ENCODE measurements at places on chromosomes 7 and 10. TPM values are rescaled to one million over a fixed set of nuclear protein-coding genes. Genes with fewer than 3 reads are reported as not detected.

Gene ZNF716
- not detected for total RNA-seq

DNA sequence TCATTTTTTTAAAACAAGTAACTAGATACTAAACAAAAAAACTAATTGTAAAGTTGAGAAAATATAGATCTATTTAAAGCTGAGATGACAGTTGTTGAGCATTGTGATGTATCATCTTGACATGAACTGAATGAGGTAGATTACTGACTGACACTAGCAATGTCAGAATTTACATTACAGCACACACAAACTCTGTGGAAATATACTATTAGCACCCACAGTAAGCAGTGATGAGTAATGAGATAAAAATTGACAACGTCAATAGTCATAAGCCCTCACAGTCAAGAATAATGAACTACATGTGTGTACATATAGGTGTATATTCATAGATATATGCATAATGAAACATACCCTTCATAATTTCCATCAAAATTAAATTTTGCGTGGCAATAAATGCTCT is 368.4 kb downstream of the TFEC start:
- no peaks in the 10 kb centered on the region for H3K4me1 ChIP-seq
- H3K36me3 ChIP-seq = no peaks in the 10 kb centered on the region
- no peaks in the 10 kb centered on the region for H3K27me3 ChIP-seq
- H3K4me3 ChIP-seq = no peak overlapping the region
- no peak for DNase-seq

DNA sequence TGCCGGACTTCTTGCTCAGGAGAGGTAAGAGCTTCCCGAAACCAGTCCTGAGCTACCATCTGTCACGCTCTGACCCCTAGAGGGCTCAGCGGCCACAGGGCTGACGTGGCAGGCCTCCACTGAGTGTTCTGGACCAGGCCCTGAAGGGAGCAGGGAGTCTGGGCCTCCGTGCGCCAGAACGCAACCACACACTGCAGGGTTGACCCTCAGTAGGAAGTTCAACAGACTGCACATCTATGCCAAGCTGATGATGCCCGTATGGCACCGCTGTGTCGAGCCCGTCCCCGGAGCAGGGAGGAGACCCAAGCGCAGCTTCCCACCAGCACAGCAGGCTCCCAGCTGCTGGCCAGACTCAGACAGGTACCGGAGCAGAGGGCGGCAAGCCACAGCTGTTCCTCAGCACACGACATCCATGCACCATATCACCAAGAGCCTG is 39.2 kb downstream of the CAMK2B start:
- H3K4me1 ChIP-seq = no peaks in the 10 kb centered on the region
- H3K36me3 ChIP-seq = no peaks in the 10 kb centered on the region
- DNase-seq = no peak
- no peak overlapping the region for H3K27ac ChIP-seq

- no peak overlapping the region for H3K4me3 ChIP-seq
- peaks cover 10% of the 10 kb centered on the region for H3K27me3 ChIP-seq
- no peaks in the 10 kb centered on the region for H3K36me3 ChIP-seq
- no peaks in the 10 kb centered on the region for H3K4me1 ChIP-seq
Measured at GRCh38 chr10:69885379-69886013, 83.8 kb downstream of the COL13A1 start.

- no peak overlapping the region for H3K27ac ChIP-seq
- no peaks in the 10 kb centered on the region for H3K27me3 ChIP-seq
- H3K4me1 ChIP-seq = no peaks in the 10 kb centered on the region
- H3K4me3 ChIP-seq = no peak overlapping the region
- DNase-seq = no peak
Measured at GRCh38 chr7:81385370-81385769, 384.5 kb downstream of the HGF start.

DNA sequence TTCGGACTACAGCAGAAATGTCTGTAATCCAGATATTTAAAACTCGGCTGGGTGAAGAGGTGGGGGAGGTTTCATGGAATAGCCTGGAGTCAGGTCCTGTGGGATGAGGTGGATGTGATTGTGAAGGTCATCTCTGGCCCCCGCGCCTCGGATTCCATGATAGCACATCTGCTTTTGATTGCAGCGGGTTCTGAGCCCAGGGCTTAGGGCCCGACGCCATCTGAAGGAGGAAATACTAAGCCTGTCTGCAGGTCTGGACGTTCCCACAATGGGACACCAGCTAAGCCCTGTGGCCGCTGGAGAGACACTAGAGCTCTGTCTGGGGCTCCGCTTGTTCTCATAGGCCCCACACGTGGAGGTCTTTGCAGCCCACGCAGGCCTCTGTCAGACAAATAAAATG is 328.7 kb downstream of the CXCL12 start:
- no peaks in the 10 kb centered on the region for H3K36me3 ChIP-seq
- no peak overlapping the region for H3K4me3 ChIP-seq
- peaks cover 10% of the 10 kb centered on the region for H3K27me3 ChIP-seq
- DNase-seq = no peak

DNA sequence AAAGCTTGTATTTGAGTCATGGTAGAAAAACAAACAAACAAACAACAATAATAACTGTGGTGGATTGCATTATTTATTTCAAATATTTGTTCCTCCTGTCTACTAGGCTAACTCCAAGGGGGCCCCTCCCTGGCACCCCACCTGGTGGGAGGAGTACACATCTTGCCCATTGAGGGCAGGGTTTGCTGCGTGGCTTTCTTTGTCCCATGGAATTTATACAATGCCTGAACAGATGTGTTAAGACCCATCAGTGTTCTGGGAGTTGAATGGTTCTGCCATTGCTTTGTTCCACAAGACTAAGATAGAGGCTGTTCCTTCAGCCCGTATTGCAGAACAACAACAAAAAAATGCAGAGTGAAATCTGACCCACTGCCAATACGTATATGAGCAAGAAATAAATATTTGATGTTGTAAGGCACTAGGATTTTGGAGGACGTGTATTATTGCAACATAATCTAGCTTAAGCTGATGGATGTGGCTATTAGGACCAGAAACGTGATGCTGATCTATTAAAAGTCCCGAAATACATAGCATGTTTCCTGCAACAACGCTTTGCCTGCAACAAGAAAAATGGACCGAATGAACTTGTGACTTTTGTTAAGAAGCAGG is 119.1 kb upstream of the JCAD start:
- H3K4me1 ChIP-seq = no peaks in the 10 kb centered on the region
- H3K36me3 ChIP-seq = no peaks in the 10 kb centered on the region
- no peak overlapping the region for H3K4me3 ChIP-seq
- DNase-seq = no peak

All from activated CD8-positive, alpha-beta T cell treated with anti-CD3 and anti-CD28 coated beads for 36 hours (primary cell).